Activated T-helper 1 cell treated with anti-CD3 and anti-CD28 coated beads, Interleukin-12 subunit alpha, Interleukin-12 subunit beta, Interleukin-2, Interleukin-4 antibody, amounts not matched to agents 30 ng/mL and 10 ng/mL and 1 ng/mL, durations not matched to agents 14 hours and 24 hours and 36 hours (primary cell): ENCODE measurements at places on chromosomes 5 and 9. TPM values are rescaled to one million over a fixed set of nuclear protein-coding genes. Genes with fewer than 3 reads are reported as not detected.

- H3K4me1 ChIP-seq = no peaks in the 10 kb centered on the region
- H3K27ac ChIP-seq = no peak overlapping the region
- no peak for DNase-seq
- H3K27me3 ChIP-seq = no peaks in the 10 kb centered on the region
- H3K4me3 ChIP-seq = no peak overlapping the region
Observed at GRCh38 chr5:167945542-167946384, 345.7 kb upstream of the WWC1 start.

DNA sequence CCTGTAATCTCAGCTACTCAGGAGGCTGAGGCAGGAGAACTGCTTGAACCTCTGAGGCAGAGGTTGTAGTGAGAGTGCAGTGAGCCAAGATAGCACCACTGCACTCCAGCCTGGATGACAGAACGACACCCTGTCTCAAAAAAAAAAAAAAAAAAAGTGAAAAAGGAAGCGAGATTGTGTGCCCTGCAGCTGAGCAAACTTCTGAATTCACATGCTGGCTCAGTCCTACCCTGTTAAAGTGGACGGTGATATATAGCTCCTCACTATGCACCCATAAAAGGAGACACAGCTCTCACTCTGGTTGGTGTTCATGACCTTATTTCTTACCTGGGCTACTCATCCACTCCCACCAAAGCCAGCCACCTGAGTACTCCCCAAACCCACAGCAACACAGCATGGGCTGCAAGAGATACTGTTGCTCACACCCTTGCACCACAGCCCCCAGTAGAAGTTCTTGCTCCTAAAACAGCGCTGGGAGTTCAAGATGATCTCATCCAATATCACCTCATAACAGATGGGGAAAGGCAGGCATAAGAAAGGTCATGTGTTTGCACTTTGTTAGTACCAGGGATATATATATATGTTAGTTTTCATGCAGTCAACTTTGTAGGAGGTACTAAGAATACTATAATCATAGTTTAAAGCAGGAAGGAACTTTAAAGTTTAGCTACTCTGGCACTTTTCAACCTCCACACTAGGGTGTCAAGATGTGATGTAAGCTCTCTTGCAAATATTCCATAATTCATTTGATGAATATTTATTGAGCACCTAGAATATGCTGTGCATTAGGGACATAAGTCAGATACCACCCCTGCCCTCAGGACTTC is 4.0 kb downstream of the TTLL11 start:
- peaks cover 13% of the 10 kb centered on the region for H3K4me1 ChIP-seq
- no peak overlapping the region for H3K4me3 ChIP-seq
- DNase-seq = no peak
- H3K27me3 ChIP-seq = peaks cover 6% of the 10 kb centered on the region

DNA sequence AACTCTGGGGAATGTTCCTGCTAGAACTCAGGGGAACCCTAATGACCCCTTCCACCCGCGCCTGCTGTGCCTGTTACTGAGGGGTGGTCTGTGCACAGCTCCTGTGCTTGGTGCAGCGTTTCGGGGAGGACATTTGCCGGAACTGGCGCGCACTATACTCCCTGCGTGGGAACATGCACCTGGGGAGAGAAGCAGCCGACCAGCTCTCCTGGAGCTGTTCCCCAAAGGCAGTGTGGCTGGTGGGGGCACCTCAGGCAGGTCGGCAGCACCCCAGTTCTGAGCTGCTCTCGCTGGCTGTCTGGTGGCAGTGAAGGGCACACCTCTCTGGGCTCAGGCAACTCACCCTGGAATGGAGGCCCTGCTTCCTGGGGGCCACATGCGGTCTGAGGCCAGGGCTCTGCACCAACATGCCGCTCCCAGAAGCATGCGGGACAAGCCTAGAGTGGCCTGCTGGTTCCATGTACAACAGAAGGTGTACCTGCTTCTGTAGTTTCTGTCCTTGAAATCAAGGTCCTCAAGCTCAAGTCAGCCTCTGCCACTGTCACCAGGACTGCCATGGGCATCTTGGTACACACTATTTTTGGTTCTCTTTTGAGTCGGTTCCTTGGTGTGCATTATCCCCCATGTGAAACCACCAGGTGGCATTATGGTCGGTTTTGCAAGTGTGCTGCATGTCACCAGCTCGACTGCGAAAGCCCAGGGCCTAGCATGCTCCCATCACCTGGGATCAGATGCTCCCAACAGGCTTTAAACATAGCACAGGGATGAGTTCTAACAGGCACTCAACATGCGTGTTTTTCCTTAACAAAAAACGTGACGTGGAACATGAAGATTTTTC is 7.8 kb upstream of the MRNIP start:
- no peak for DNase-seq
- H3K4me3 ChIP-seq = no peak overlapping the region
- H3K27ac ChIP-seq = no peak overlapping the region
- peaks cover 21% of the 10 kb centered on the region for H3K36me3 ChIP-seq
- H3K27me3 ChIP-seq = no peaks in the 10 kb centered on the region

The FOXD4L4 gene
- total RNA-seq = 0.10 and 0.23 TPM in 2 replicates

DNA sequence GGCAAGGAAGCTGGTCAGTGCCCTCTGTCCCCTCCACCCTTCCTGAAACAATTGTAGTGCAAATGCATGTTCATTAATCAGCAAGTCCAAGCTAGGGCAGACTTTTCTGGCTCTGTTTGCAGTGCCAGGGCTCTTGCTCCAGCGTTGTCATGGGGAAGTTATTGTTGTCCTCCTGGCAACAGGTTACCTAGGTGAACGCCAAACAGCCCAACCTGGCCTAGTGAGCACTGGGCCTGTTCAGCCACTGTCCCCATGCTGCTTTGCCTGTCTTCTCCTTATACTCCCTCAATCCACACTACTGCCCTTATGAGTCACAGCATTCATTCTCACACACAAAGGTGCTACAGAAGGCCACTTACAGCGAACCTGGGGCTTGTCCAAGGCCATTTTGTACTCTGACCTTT is 34.5 kb upstream of the GLIS3 start:
- no peak overlapping the region for H3K4me3 ChIP-seq
- DNase-seq = no peak
- peaks cover 7% of the 10 kb centered on the region for H3K27me3 ChIP-seq
- H3K27ac ChIP-seq = no peak overlapping the region
- H3K4me1 ChIP-seq = peaks cover 5% of the 10 kb centered on the region

The SLC45A2 gene
- total RNA-seq = 0.18 TPM in 1 of 2 replicates, not detected in the other

GRCh38 chr9:135078361-135078821 is 9.1 kb upstream of the OLFM1 start:
- no peak overlapping the region for H3K4me3 ChIP-seq
- no peaks in the 10 kb centered on the region for H3K4me1 ChIP-seq
- no peak overlapping the region for H3K27ac ChIP-seq
- H3K27me3 ChIP-seq = peaks cover 12% of the 10 kb centered on the region
- no peak for DNase-seq

DNA sequence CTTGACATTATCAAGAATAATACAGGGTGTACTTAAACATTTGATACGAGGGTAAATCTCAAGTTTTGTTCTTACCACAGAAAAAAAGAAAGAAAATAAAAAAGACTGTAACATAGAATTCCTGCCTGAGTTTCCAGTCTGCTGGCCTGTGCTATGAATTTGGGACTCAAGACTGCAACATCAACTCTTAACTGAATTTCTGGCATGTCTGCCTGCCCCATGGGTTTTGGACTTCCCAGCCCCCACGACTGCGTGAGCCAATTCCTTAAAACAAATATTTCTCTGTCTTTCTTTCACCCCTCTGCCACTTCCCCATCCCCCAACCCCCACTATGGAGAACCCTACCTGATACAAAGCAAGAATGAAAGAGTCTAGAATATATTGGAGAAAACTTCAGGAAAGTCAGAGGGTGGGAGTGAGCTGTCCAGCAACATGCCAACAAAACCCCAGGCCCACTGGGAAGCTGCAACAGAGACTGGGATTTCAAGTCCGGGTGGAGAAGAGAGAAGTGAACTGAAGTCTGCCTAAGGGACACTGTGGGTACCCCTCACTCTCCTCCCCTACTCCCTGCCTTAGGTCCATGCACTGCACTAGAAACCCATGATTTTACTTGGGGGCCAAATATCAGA is 43.0 kb downstream of the MARCHF3 start:
- peaks cover 6% of the 10 kb centered on the region for H3K36me3 ChIP-seq
- no peak for DNase-seq
- H3K27me3 ChIP-seq = no peaks in the 10 kb centered on the region
- H3K27ac ChIP-seq = peak overlapping the region; percentile 86

- H3K36me3 ChIP-seq = no peaks in the 10 kb centered on the region
- H3K4me1 ChIP-seq = no peaks in the 10 kb centered on the region
- DNase-seq = no peak
- peaks cover 3% of the 10 kb centered on the region for H3K27me3 ChIP-seq
Observed at GRCh38 chr9:76987594-76988200, 31.8 kb upstream of the FOXB2 start.

DNA sequence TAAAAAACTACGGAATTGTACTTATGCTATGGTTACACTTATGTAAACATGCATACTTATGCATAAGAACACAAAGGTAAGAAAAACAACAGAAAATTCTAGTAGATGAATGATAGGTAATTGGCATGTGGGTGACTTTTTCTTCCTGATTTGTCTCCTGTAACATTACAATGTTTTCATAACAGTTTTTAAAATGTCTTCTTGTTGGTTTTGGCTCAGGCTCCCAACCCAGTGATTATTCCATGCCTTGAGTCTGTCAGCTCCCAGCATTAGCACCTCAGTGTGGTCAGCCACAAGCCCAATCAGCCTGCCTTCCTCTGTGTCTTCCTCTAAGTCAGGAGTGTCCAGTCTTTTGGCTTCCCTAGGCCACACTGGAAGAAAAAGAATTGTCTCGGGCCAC is 7.9 kb upstream of the FOXE1 start:
- no peak overlapping the region for H3K4me3 ChIP-seq
- no peaks in the 10 kb centered on the region for H3K36me3 ChIP-seq
- H3K27ac ChIP-seq = no peak overlapping the region
- peaks cover 81% of the 10 kb centered on the region for H3K27me3 ChIP-seq

DNA sequence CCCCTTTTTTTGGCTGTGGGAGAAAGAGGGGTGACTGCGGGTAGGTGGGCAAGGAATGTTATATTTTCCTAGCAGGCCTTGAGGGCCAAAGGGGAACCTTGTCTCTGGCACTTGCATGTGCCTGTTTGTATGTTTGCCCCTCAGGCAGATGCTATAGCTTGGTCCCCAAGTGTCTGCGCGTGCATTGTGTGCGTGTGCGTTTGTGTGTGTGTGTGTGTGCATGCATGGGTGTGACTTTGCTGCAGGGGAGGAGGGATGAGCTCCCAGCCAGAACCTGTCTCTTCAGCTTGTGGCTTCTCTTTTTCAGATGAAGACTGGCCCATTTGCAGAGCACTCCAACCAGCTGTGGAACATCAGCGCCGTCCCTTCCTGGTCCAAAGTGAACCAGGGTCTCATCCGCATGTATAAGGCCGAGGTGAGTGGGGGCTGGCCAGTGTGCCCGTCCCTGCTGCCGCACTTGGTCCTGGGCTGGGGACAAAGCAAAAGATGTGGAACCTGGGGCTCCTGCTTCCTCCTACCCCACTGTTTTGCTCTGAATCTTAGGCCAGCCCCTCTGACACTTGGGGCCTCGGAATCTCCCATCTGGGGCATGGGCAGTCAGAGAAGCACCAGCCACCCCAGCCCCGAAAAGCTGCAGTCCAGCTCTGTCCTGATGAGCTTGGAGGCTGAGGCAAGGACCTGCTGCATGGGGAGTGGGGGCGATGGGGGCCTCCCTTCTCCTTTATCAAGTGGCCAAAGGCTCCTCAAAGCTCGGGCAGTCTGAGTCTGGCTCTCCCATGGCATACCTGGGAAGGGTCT is 31.1 kb downstream of the PTPA start:
- peaks cover 32% of the 10 kb centered on the region for H3K4me1 ChIP-seq
- H3K36me3 ChIP-seq = peaks cover 16% of the 10 kb centered on the region
- H3K27ac ChIP-seq = peak overlapping the region; percentile 92

- H3K4me3 ChIP-seq = no peak overlapping the region
- no peak overlapping the region for H3K27ac ChIP-seq
- peaks cover 15% of the 10 kb centered on the region for H3K27me3 ChIP-seq
- peaks cover 5% of the 10 kb centered on the region for H3K4me1 ChIP-seq
- H3K36me3 ChIP-seq = no peaks in the 10 kb centered on the region
Observed at GRCh38 chr5:150082374-150082773, 4.0 kb downstream of the CSF1R start.

The ENHO gene
- total RNA-seq = not detected in 2 replicates

The GALNT10 gene
- 51.1 and 55.6 TPM in 2 replicates for total RNA-seq

DNA sequence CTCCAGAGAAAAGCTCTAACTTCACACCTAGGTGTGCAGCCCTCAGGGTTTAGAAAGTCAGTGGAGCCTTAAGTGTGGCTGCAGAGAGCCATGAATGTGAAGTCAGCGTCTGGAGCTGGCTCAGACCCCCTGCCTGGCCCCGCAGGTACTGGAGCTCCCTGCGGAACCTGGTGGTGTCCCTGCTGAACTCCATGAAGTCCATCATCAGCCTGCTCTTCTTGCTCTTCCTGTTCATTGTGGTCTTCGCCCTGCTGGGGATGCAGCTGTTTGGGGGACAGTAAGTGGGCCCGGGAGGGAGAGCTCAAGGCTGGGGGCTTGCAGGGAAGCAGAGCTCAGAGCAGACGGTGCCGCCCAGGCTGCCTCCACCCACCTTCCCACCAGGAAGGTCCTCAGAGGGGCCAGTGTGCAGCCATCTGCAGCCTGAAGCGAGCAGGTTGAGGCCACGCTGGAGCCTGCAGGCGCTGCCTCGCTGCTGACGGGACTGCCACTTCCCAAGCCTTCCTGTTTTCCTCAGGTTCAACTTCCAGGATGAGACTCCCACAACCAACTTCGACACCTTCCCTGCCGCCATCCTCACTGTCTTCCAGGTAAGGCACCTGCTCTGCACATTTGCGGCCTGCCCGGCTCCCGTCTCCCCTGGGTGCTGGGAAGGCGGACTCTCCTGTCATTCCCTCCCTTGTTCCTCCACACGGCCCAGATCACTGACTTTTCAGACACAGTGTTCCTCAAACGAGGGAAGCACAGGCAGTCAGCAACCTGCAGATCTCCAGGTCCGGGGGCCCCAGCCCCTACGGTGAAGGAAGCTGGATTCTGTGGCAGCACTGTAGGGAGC is 108.9 kb downstream of the CACNA1B start:
- no peak for DNase-seq
- peaks cover 12% of the 10 kb centered on the region for H3K27me3 ChIP-seq
- H3K36me3 ChIP-seq = no peaks in the 10 kb centered on the region
- H3K4me3 ChIP-seq = no peak overlapping the region
- no peak overlapping the region for H3K27ac ChIP-seq

- H3K4me3 ChIP-seq = no peak overlapping the region
- H3K27ac ChIP-seq = no peak overlapping the region
- no peak for DNase-seq
- H3K4me1 ChIP-seq = no peaks in the 10 kb centered on the region
Observed at GRCh38 chr5:149147676-149148075, 6.4 kb downstream of the ABLIM3 start.

GRCh38 chr5:132143148-132143547 is 69.6 kb downstream of the CSF2 start:
- H3K4me1 ChIP-seq = peaks cover 18% of the 10 kb centered on the region
- no peak overlapping the region for H3K27ac ChIP-seq
- peaks cover 30% of the 10 kb centered on the region for H3K27me3 ChIP-seq
- no peak overlapping the region for H3K4me3 ChIP-seq
